ENCODE measurements at places on chromosomes 1 and 21. TPM values are rescaled to one million over a fixed set of nuclear protein-coding genes. Genes with fewer than 3 reads are reported as not detected.

DNA sequence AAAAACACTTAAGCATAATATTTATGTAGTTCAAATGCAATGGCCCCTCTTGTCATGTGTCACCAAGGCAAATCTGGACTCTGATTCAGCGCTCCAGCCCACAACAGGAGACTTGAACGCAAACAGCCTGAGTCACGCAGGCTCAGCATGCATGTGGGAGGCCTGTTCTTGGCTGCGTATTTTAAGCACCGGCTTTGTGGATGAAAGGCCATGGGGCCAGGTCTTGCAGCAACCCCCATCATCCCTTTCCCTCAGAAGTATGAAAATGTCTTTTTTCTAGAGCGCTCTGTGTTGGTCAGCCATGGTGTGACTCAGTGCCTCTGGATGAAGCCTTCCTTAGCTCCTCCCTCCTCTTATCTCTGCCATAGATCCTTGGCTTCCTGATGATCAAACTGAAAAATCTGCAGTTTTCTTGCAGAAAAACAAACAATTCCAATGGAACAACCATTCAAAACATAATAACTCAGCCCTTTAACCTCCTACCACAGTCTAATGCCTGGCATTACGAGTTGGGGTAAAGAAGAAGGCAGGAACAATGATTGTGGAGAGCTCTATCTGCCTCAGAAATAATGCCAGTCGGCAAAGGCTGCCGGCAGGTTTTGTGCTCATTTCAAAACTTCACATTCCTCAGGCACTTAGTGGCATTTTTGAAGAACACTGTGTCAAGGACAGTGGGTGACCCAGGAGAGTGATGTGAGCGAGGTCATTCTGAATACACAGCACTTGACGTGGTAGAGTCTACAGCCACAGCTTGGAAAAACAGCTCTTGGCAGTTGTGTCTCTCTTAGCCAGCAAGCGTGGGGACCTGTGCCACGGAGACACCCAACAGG is 167.5 kb downstream of the CLIC6 start:
- no peak for DNase-seq

- DNase-seq, result no peak
Measured at GRCh38 chr1:96362623-96363022, 359.0 kb upstream of the PTBP2 start.

DNA sequence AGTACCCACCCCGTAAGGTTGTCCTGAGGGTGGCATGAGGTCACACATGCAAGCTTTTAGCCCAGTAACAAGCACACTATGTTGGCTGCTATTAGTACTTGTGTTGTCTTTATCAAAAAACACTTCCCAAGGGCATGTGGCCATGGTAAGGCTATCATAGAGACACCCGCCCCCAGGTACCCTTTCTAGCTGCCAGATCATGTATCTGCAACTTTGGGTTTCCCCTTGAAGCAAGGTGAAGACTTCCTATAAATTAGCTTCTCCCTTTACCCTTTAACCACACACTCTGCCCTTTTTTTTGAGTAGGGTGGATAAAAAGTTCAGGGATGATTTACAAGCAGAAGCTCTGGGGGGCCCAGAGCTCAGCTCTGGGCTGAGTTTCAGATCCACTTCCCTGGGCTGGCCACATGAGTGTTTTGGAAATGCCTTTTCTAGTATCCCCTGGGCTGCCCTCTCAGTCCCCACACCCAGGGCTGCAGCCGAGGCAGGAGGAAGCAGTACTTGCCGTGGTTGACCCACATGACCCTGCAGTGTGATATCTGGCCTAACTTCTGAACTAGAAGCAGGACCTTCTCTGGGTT is 2.0 kb downstream of the ZDHHC18 start:
- DNase-seq, result no peak

DNA sequence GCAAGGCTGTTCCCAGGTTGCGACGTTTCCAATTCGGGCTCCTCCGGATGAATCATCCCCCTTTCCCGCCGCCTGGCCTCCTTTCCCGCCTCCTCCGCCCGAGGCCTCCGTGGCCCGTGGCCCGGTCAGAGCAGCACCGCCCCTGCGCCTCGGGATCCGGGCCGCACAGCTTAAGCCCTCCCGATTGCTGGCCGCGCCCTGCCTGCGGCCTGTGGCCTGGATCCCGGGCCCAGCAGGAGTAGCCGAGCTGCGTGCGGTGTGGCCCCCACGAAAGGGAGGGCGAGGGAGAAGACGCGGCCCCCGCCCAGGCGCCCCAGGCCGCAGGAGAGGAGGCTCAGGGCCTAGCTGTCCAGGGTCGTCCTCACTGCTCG is 1.0 kb downstream of the TMEM200B start:
- DNase-seq, result peak; percentile 70

DNA sequence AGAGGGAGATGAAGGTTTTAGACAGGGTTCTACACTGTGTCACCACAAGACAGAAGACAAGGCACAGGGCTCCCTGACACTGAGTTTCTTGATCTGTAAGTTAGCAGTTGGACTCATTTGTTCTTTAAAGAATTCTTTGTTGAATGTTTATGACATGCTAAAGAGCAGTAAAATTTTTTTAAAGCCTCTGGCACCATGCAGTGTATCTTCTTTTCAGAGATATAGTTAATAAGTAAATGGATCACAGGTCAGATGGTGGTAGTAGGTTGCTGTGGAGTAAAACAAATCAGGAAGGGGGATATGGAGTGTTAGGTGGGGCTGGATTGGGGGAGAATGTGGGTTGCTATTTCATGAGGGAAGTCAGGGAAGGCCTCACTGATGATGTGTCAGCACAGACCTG is 2.0 kb downstream of the CLCA4 start:
- no peak for DNase-seq

GRCh38 chr1:220914283-220915116 is 35.3 kb downstream of the HLX start:
- no peak for DNase-seq

GRCh38 chr1:80594013-80594412 is 1206.7 kb upstream of the ADGRL2 start:
- no peak for DNase-seq

DNA sequence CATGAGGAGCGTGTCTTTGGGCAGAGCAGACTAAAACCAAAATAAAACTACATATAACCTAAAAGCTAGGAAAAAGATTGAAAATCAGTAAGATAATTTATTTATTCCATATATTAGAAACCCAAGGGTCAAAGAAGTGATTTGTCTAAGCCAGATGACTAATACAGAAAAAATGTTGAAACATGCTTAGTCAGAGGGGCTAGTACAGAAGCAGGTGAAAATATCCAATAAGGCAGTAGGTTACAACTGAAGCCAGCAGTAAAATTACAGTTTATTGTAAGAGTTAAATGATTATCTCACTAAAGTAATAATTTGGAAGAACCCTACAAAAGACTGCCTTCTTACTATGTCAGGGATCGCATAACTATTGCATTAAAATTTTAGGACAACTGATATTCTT is 1190.9 kb upstream of the PRMT6 start:
- no peak for DNase-seq

- DNase-seq, result no peak
Measured at GRCh38 chr1:205515781-205516253, 11.3 kb downstream of the CDK18 start.

DNA sequence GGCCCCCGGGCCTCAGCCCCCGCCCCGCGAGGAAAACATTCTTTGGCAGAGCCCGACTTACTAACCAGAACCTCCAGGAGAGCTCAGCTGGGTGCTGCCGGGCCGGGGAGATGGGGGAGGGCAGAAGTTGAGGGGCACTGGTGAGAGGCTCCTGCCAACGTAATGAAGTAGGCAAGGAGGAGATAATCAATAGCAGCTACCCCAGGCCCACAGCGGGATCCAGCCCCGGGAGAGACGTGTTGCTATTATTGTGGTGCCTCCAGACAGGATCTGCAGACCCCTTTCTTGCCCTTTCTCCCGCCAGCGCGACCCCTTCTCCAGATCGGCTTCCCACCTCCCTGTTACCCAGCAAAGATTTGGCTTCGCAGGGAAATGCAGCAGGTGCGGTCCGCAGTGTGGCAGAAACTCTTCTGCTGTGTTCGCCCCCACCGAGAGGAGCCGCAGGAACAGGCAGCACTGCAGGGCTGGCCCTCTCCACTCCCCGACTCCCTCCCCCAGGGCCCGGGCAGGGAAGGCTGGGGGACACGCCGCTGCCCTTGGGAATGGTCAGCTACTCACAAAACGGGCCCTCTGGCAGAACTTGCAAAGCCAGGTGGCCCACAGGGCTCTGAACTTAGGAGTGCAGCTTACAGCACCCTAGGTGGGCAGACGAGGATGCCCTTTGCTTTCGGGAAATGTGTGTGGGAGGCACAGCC is 1.5 kb upstream of the KCNA2 start:
- peak; percentile 23 for DNase-seq

CLCA4 gene
- total RNA-seq, result not detected

RERE gene
- 46.5 TPM for total RNA-seq

FCER1G gene
- 0.34 TPM for total RNA-seq

OR2T29 gene
- not detected for total RNA-seq

RIPPLY3 gene
- 2.8 TPM for total RNA-seq

ZNF695 gene
- total RNA-seq, result 34.6 TPM

ARHGEF2 gene
- 79.7 TPM for total RNA-seq

AMY1B gene
- total RNA-seq, result not detected
